ENCODE measurements at places on chromosomes 11 and 22.
A peak's percentile ranks its signal among the peaks of the same experiment; 100 is the strongest.

- DNase-seq = peak; percentile 12
Observed at GRCh38 chr22:39808081-39808480, 85.5 kb downstream of the ENTHD1 start.

- peak; percentile 4 for DNase-seq
Observed at GRCh38 chr11:5679811-5680210, 5.1 kb downstream of the TRIM5 start.

- no peak for DNase-seq
Observed at GRCh38 chr11:16412525-16413172, 56.3 kb upstream of the SOX6 start.

DNA sequence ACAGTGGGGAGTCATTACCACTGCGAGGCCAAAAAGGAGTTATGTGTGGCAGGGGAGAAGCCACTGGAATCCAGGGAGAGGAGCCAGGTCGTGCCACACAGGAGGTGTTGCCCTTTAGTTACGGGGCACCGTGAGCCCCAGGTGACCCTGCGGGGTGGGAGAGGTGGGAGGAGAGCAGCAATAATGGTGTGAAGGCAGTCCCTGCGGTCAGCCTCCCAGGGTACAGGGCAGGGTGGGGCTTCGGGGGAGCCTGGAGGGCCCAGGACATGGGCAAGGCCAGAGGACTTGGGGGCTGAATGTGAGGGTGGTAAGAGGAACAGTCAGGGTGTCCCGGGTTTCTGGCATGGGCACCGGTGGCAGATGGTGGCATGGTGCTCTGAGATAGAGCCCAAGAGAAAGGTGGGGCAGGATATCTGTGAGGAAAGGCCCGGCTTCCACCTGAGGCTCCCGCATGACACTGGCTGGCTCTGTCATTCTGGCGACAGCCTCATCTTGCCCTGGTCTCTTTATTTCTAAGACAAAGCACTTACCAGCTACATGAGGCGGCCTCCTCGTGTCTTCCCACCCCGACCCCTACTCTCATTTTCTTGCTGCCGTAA is 82.6 kb upstream of the LMO1 start:
- DNase-seq = no peak

- no peak for DNase-seq
Observed at GRCh38 chr11:124954590-124954955, 571 bp downstream of the CCDC15 start.

- DNase-seq = no peak
Observed at GRCh38 chr11:41039592-41039991, 419.9 kb downstream of the LRRC4C start.

DNA sequence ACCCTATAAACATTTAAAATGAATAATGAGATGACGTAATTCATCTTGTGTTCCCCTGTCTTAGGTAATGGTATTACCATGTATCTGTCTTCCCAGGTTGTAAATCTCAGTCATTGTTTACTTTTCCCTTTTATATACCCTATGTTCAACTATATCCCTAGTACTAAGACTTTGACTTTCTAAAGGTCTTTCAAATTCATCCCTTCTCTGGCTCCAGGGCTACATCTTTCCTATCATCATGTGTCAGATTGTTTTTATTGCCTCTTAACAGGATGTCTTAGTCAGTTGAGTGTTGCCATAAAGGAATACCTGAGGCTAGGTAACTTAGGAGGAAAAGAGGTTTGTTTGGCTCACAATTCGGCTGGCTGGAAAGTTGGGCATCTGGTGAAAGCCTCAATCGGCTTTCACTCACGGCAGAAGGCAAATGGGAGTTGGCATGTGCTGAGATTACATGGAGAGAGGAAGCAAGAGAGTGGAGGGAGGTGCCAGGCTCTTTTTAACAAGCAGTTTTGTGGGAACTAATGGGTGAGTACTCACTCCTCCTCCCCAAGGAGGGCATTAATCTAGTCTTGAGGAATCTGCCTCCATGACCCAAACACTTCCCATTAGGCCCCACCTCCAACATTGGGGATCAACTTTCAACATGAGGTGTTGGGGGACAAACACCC is 11.6 kb upstream of the DLAT start:
- no peak for DNase-seq

GRCh38 chr11:13288375-13289029 is 10.9 kb downstream of the BMAL1 start:
- peak; percentile 43 for DNase-seq

DNA sequence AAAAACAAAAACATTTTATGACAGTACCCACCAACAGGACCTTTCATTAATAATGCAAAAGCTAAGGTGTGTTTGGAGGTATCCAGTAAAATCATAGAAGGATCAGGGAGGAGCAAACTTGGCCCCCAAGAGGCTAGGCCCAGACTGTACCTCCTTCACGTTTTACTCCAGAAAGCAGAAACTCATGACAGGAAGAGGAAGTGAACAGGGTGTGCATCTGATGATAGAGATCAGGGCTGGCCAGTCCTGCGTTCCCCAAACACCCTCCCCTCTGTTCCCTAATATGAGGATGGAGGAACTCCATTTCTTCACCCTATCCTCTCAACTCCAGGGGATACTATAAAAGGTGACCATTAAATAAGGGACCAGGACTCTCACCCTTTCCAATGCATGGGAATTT is 10.2 kb upstream of the MS4A12 start:
- no peak for DNase-seq

GRCh38 chr11:33321422-33321821 is 64.2 kb downstream of the HIPK3 start:
- no peak for DNase-seq

DNA sequence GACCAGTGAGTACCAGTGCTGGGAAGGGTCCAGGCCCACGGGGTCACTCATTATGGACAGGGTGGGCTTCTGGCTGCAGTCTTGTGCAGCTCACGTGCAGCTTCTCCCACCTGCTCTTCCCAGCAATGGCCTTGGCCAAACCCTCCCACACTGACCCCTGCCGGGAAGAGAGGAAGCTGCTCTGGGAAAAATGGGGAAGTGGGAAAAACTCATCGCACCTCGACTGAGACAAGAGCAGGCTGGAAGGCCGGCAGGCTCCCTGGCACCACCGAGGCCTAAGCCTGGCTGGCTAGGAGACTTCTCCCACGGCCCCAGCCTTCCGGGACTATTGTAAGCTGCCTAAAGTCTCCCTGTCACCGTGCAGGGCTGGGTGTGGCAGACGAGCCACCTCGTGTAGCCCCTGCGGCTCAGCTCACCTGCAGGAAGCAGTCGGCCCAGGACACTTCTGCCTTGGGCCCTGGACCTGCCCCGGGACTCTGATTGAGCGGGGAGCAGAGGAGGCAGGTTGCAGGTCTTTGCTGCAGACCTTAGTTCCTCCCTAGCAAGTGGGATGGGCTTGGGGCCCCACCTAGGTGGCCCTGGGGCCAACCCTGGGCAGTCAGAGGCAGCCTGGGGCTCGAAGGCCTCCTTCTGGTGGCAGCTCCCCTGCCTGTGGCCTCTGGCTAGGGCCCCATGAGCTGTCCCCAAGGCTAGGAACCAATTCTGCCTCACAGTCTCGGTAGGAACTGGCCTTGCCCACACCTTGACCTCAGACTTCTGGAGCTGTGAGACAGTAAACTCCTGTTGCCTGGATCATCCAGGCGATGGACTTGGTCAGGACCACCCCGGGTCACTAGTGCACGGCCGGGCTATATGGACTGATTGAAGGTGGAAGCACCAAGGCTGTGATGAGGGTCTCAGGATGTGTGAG is 23.1 kb downstream of the MRGPRG start:
- no peak for DNase-seq

Data from iris pigment epithelial cell (primary cell).